ENCODE measurements at places on chromosomes 12 and 14.
A peak's percentile ranks its signal among the peaks of the same experiment; 100 is the strongest.

DNA sequence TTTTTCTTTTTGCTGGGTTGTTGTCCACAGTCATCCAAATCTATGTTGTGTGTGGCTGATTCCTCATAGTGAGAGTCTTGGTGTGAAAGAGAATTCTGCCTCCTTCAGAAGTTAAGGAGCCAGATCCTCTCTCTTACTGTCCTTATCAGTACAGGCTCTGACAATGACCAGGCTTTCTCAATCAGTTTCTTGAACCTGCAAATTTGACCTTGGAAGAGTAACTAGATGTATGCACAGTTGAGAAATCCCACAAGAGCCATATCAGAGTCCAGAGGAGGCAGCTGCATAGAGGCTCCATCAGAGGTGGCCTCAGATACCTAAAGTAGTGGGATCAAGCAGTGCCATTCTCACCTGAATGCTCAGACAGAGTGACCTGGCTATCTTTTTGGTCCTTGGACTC, 5.5 kb upstream of the GALC start:
- no peak for DNase-seq

DNA sequence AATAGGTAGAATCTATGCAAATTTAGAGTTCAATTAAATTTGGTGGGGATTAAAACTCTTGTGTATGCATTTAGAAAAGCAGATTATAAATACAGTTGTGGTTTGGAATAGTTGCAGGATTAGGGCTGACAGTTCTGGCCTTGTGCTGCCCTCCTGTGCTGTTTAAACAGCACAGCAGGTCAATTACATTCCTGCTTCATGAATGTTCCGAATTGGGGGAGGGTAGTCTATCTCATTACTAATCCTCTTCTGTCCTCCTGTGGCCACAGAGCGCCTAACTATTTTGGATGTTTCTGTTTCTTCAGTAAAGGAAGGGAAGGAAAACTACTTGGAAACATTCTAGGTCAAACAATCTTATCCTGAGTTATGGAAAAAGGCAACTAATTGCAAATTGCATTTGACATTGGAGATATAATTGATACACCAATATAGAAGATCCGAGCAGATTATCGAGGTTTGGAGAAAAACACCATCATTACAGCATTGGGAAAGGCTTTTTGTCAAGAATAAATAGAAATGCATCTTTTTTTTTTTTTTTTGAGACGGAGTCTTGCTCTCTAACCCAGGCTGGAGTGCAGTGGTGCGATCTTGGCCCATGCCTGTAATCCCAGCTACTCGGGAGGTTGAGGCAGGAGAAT, 8.7 kb upstream of the GPR19 start:
- DNase-seq, result peak; percentile 92

GRCh38 chr12:11702959-11703358, 53.5 kb downstream of the ETV6 start:
- DNase-seq, result no peak

DNA sequence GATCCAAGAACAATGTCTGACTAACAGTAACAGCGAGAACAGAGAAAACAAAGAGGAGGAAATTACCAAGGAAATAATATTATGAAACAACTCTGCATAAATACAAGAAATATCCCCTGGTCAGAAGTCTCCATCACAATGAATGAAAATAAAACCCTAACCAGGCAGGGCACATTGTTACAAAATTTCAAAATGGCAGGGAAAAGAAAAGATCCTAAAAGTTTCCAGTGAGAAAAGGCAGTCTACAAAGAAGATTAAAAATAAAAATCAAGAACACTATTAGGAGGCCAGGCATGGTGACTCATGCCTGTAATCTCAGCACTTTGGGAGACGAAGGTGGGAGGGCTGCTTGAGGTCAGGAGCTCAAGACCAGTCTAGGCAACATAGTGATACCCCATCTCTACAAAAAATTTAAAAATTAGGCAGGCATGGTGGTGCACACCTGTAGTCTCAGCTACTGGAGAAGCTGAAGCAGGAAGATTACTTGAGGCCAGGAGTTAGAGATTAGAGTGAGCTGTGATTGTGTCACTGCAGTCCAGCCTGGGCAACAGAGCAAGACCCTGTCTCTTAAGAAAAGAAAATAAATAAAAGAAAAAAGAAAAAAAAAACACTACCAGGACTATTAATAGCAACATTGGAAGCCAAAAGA, 47.8 kb downstream of the FERMT2 start:
- peak; percentile 25 for DNase-seq

- DNase-seq, result no peak
These were observed 482 bp upstream of the IFI27L2 start for GRCh38 chr14:94129758-94130414.
